ENCODE measurements at places on chromosomes 11 and 22.

- DNase-seq: no peak
These were observed 57.5 kb downstream of the TIMP3 start for GRCh38 chr22:32858957-32859356.

GRCh38 chr11:68303083-68303482, 9.3 kb upstream of the LRP5 start:
- DNase-seq: no peak

DNA sequence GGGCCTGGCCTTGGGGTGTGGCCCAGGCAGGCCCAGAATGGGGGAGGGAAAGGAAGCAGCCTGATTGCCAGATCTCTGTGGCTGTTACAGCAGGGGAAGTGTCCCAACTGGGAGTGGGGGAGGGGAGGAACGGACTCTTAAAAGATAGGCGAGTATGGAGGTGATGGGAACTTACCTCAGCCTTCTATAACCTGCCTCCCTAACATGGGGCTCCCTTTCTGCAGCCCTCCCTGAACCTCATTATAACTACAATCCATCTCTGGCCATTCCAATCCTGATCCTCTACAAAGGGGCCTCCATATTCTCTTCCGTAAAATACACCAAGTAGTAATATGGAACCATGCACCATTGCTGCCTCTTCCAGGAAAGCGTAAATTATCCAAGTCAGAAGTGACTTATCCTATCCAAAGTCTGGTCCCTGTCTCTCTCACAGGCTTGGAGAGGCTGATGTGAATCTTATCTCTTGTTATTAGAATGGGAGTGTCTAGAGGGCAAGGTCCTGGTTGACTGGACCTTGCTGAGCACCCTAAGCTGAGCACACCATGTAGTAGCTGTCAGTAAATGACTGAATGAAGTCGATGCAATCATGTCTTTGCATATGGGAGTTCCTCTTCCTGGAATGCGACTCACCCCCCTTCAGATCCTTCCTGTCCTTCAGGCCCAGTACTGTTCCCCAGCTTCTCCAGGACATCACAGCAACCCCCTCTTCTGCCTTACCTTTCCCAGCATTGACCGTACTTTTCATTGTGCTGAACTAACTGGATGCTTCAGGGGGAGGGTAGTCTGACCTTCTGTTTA, 5.9 kb downstream of the RHOG start:
- no peak for DNase-seq

DNA sequence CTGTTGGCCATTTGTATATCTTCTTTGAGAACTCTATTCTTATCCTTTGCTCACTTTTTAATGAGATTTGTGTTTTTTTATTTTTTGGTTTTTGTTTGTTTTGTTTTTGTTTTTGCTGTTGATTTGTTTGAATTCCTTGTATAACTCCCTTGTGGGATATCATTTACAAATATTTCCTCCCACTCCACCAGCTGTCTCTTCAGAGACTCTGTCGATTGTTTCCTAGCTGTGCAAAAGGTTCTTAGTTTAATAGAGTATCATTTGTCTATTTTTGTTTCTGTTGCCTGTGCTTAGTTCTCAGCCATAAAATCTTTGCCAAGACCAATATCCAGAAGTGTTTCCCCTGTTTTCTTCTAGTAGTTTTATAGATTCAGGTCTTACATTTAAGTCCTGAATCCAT, 82.4 kb downstream of the ARHGAP32 start:
- DNase-seq: no peak

DNA sequence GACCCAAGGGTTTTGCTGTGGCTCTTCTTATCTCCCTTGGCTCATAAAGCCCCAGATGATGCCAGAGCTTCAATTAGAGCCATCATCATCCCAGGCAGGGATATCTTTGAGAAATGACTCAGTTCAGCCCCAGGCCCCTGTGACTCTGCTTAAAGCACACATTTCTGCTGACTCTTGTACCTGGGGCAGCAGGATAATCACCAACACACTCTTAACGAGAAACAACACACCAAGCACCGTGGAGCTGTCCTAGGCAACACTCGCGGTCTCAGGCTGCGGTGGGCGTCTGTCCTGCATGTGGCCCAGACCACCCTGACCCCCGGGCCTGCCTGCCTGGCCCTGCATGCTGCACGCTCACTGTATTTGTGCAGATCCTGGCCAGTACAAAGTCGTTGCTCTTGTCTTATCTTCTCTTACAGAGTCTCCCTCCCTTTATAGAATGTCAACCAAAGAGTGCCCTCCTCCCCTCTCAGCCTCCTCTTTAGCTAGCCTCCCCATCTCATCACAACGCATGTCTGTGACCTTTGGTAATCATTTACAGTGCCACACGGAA, 114.2 kb upstream of the PARVA start:
- no peak for DNase-seq

GRCh38 chr22:48342016-48342415, 1485.7 kb downstream of the BRD1 start:
- DNase-seq: no peak

- DNase-seq: no peak
These were observed 2.2 kb downstream of the RAB30 start for GRCh38 chr11:83069441-83070043.

- DNase-seq: no peak
These were observed 23.8 kb downstream of the ART5 start for GRCh38 chr11:3617990-3618389.

DNA sequence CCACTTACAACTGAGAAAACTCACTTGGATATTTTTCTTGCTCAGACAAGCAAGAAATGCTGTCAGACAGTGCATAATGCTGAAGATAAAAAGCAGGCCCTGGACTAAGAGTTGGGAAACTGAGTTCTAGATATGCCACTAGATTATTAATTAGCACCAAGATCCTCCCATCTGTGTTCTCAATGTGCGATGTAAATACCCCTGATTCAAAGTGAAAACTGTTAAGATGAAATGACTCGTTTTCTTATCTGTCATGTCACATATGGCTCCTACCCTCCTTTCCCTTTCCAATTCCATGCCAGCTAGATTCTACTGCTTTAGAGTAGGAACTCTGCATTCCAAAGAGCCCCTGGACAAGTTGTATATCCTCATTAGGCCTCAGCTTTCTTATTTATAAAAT, 88.9 kb upstream of the CLNS1A start:
- no peak for DNase-seq

GRCh38 chr22:24810043-24810749, 4.2 kb downstream of the SGSM1 start:
- DNase-seq: no peak

GRCh38 chr11:118652681-118653181, 26.7 kb downstream of the TREH start:
- no peak for DNase-seq

GRCh38 chr22:45262931-45263462, 21.8 kb upstream of the UPK3A start:
- no peak for DNase-seq

GRCh38 chr11:95418916-95419315, 187.9 kb upstream of the SESN3 start:
- no peak for DNase-seq

DNA sequence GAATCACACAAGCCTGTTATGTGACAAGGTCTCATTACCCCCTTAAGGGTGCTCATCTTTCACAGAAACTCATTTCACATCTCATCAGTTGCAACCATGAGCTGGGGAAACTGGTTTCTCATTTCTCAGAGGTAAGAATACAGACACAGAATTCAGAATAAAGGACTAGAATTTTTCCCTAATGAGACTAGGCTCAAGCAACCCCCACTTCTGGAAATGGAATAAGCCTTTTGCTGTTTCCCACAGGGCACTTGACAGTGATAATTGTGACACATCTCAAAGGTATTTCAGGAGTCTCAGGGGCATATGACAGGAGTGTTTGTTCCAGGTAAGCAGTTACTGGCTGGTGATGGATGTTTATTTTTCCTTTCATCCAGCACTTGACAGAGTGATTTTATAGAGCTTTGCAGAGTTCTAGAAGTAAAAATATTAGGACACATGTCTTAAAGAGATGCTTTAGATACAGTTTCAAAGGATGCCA, 112.9 kb upstream of the DDI1 start:
- no peak for DNase-seq

DNA sequence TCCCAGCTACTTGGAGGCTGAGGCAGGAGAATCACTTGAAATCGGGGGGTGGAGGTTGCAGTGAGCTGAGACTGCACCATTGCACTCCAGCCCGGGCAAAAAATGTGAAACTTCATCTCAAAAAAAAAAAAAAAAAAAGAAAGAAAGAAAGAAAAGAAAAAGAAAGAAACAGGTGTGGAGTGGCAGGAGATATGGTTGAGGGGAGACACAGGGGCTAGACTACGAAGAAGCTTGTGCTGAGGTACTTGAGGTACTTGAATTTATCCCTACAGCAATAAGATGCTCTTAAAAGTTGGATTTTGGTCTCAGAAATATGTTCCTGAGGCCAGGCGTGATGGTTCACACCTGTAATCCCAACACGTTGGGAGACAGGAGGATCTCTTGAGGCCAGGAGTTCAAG, 2.2 kb upstream of the MAJIN start:
- DNase-seq: no peak

GRCh38 chr22:36546092-36546804, 17.3 kb upstream of the EIF3D start:
- peak; percentile 71 for DNase-seq

GRCh38 chr11:5460983-5461621, 12.0 kb downstream of the OR51I2 start:
- DNase-seq: no peak

Data from GM03348 (cell line).